ENCODE measurements at places on chromosomes 1 and 21.

- no peak for DNase-seq
Observed at GRCh38 chr1:232682248-232682647, 52.3 kb upstream of the SIPA1L2 start.

DNA sequence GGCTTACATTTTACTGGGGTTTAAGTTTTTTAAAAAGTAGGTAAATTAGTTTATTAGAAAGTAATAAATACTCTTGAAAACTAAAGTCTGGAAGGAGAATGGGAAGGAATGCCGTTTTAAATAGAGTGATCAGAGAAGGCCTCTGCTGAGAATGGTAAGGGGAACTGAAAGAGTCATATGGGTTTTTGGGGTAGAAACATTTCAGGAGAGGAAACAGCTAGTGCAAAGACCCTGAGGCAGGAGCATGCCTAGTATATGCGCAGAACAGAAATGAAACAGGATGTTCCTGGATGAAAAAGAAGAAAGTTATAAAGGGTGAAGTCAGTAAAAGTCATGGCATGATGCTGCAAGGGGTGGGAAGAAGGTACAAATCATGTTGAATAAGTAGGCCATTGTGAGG, 38.9 kb downstream of the ZC3H11B start:
- no peak for DNase-seq

DNA sequence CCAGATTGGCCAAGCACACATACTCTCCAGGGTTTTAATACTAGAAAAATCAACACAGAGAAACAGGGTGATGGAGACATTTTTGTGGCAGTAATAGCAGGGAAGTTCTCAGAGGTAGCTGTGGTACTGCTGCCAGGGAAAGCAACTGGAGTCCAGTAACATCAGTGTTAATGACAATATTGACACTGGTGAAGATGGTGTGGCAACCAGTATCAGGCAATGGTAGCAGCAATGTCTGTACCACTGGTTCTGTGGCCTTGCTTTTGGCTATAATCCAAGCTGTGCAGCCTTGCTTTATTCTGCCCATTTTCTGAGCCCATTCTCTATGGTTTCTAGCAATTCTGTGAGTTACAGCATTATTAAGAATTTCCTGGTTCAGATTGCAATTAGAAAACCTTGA, 1.6 kb upstream of the SNX7 start:
- DNase-seq = no peak

DNA sequence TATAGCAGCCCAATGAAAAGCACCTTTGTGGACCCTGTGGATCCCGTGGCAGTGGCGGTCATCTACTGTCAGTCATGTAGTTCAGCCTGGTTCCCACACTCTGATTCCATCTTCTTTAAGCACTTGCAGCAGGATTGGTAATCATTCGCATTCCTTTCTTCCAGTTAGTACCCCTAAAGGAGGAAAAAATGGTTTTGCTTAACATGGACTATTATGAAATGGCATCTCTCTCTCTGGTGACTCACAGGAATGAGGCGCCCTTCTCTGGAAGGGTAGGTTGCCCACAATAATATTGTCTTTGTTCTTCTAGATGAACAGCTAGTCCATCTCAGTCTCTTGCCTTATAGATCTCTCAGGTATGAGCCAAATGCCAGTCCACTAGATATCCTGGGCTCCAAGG, 127.9 kb upstream of the MROH9 start:
- no peak for DNase-seq

GRCh38 chr1:62181532-62181931, 13.1 kb upstream of the L1TD1 start:
- no peak for DNase-seq

DNA sequence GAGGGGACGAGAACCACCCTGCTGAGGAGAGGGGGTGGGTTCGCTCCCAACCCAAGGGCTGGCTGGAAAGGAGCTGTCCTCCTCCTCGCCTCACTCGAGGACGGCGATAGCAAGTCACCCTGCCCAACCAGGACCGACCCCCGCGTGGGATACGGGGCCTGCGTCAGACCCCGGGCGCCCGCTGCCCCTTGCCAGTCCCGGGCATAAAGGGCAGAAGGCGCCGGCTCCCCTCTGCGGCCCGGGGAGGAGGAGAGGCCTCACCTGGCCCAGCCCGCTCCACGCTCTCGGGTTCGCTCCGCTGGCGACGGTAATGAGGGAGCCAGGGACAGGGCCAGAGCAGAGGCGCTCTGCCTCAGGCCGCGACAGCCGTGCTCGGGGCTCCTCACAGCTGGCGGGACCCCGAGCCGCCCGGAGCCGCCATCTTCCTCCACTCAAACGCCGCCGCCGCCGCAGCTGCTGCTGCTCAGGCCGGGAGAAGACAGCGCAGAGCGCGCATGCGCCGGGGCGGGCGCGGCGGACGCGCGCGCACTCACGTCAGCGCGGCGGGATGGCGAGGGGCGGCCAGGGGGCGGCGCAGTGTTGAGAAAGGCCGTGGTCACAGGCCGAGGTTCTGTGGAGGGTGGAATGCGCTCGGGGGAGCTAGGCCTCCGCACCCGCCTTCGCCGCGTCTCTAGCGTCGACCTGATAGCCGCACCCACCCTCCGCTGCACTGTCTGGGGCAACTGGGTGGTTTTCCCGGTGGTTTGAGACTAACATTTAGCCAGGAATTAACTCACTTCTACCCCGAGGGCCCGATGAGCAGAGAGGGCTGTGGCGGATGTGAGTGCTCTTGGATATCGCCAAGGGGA, at the start of gene FBXO42:
Gene FBXO42 (minus strand): TSS at position 487 of the 848 bp plus-strand sequence. CDS start 37,062 bp downstream, outside the sequence.
- DNase-seq = peak; percentile 91

DNA sequence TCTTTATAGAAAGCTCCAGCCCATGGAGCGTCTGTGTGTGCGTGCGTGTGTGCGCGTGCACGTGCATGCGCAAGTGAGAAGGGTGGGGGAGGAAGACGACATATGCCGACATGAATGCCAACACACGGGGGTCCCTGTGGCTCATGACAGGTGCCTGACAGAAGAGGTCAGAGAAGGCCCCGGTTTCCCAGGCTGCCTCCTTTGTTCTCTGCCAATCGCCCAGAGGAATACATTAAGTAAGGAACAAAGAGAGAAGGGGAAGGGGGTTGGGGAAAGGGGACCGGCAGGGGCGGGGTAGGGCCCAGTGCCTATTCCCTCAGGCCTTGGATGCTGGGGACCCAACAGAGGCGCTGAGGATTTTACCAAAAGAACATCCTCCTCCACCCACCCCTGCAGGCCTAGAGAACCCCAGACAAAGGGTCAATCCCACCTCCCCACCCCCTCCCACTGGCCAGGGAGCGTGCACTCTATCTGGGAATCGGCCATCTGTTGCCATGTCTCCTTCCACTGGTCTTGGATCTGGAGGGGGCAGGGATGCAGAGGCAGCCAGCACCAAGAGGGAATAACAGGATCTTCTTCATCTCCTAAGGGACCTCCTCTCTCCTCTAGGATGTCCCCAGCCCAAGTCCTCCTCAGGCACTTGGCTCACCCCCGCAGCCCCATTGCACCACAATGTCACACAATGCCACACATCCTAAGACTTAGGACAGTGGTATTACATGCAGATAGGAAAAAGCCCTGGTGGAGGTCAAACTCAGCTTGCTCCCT, 39.4 kb downstream of the PIK3C2B start:
- DNase-seq = no peak

Data from stimulated activated CD4-positive, alpha-beta T cell treated with anti-CD3 and anti-CD28 coated beads, Interleukin-4, amount 100 ng/mL, for 1 hour (primary cell).